RCC 7860 (cell line): ENCODE measurements at places on chromosomes 12 and 14.

- DNase-seq = no peak
Measured at GRCh38 chr12:27277846-27278260, 33.8 kb downstream of the STK38L start.

- DNase-seq = peak; percentile 71
Measured at GRCh38 chr12:93137656-93138612, 208.8 kb upstream of the EEA1 start.

- no peak for DNase-seq
Measured at GRCh38 chr14:88379706-88380343, 5.6 kb upstream of the SPATA7 start.

DNA sequence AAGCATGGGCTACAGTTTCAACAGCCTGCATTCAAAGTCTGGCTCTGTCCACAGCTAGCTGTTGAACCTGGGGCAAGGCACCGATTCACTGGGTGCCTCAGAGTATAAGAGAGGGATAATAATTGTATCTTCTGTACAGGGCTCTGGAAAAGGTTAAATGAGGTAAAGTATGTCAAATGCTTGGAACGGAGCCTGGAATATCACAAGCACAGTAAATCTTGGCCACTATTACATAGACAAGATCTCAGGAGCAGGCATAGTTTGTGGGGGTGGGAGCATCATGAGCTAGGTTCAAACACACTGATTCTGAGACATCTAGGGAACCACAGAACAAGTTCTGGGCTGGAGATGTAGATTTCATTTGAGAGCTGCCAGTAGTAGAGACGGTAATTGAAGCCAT, 203.7 kb upstream of the NUDT4 start:
- DNase-seq = no peak

- no peak for DNase-seq
Measured at GRCh38 chr12:25074113-25074512, 120.8 kb downstream of the DNAI7 start.

DNA sequence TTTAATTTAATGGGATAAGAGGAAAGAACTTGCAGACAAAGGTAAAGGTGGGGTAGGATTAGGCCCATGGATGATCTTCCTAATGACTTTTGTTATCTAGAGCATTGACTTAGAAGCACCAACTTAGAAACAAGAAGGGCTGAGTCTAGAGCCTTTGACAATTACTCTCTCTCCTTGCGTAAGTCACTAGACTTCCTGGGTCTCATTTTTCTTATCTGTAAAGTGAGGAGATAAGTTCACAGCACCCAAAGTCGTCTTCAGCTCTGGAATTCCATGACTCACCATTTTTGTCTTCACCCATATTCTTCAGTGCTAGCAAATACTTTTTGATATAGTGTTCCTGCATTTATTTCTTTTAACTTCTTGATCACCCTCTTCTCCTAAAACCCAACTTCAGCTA, 75.7 kb downstream of the SSPN start:
- DNase-seq = peak; percentile 62

GRCh38 chr12:5713599-5714081, 231.4 kb downstream of the ANO2 start:
- DNase-seq = no peak

DNA sequence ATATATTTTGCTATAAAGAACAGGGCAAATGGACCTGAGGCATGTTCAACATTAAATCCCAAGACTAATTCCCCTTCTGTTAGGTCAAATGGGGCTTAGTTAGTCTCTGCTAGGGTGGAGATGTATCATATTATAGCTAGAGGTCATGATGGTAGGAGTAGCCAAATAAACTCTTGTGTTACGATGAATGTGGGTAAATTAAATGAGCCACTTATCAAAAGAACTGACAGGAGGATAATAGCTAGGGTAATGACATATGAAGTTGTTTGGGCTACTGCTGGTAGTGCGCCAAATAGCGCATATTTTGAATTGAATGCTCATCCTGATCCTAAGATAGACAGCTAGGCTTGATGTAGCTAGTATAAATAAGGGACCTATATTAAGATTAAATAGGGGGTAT, 445.0 kb downstream of the GXYLT1 start:
- no peak for DNase-seq

- DNase-seq = no peak
Measured at GRCh38 chr12:21823581-21823980, 49.1 kb upstream of the KCNJ8 start.

- DNase-seq = no peak
Measured at GRCh38 chr12:27119797-27120196, 37.4 kb upstream of the C12orf71 start.

DNA sequence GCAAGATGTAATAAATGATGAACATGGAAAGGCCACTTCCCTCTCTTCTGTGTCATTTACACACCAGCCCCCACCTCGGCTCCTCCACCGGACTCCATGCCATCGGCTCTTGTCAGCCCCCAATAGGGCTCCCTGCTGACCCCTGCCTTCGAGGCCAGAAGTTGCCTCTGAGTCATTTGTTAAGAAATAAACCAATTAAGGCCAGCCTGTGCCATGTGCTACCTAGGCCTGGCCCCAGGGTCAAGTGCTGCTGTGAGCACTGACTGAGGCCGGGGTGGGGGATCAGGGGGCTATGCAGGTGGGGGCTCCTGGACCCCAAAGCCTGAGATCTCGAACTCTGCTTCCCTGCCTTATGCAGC, 53.2 kb downstream of the TESC start:
- no peak for DNase-seq

DNA sequence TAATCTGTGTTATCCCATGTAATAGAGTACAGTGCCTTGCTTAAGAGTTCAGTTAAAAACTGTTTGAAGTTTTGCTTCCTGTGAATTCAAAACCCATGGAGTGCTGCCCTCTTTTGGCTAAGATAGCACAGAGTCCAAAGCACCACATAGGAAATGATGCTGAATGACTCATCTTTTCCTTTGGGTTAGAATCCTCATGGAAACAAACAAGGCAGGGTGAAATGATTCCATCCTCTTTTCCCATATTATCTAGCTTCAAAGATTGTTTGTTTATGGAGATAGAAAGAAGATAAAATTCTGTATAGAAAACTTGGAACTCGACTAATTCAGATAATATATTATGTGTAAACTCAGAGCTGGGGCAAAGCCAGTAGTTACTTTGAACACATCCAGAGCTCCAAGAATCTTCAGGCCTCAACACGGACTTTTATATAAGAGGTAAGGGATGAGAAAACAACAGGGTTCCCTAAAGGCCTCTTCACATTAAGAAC, 87.4 kb downstream of the OTOGL start:
- peak; percentile 81 for DNase-seq

DNA sequence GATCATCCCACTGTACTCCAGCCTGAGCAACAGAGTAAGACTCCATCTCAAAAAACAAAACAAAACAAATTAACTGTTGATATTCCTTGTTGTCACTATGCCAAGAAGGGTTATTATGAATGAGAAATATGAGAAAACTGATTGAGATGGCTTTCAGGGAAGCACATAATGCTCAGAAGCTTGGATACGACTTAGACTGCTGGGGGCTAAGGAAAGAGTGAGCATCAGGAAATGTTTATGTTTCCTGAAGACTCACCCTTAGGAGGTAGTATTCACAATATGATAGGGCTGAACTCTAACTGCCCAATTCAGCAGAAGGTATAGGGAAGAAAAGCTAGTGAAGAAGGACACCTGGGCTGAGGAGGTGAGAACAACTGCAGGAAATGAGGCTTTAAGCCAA, 6.3 kb downstream of the STYK1 start:
- DNase-seq = no peak

- peak; percentile 4 for DNase-seq
Measured at GRCh38 chr14:29144621-29145020, 378.0 kb downstream of the FOXG1 start.

- peak; percentile 49 for DNase-seq
Measured at GRCh38 chr12:26122681-26123481, 2.0 kb downstream of the BHLHE41 start.

- no peak for DNase-seq
Measured at GRCh38 chr14:30211326-30211725, 283.7 kb upstream of the PRKD1 start.

GRCh38 chr12:99609455-99610181, 37.9 kb upstream of the GARIN6 start:
- no peak for DNase-seq

- peak; percentile 30 for DNase-seq
Measured at GRCh38 chr14:59116984-59117415, 71.5 kb upstream of the DAAM1 start.

GRCh38 chr14:51644217-51644933, 7.3 kb upstream of the FRMD6 start:
- no peak for DNase-seq

GRCh38 chr14:57057803-57058202, 210.9 kb downstream of the EXOC5 start:
- no peak for DNase-seq

- no peak for DNase-seq
Measured at GRCh38 chr14:71725922-71726579, 206.2 kb upstream of the RGS6 start.

- DNase-seq = no peak
Measured at GRCh38 chr12:123028475-123028874, 48.0 kb downstream of the ARL6IP4 start.

GRCh38 chr14:100586403-100587085, 673 bp downstream of the BEGAIN start:
- DNase-seq = no peak

- no peak for DNase-seq
Measured at GRCh38 chr14:55964821-55965220, 153.4 kb upstream of the PELI2 start.

GRCh38 chr12:131152587-131152986, 198.9 kb downstream of the ADGRD1 start:
- no peak for DNase-seq

DNA sequence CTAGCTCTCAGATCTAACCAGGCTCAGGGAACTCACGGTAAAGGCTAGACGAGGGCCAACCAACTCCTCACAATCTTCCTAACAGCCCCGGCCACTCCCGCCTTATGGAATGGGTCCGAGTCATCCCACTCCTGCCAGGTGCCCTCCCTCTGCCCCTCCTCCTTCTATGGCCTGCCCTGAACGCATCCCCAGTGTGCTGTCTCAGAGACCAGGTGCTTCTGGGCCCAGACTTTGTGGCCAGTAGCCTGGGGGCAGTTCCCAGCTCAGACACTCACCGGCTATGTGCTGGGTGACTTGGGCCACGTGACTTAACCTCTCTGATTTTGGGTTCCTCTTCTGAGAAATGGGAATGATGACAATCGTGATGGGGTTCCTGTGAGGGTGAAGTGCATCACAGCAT, 22.5 kb downstream of the PAPLN start:
- no peak for DNase-seq

- peak; percentile 27 for DNase-seq
Measured at GRCh38 chr12:100229036-100229635, 28.5 kb downstream of the ACTR6 start.

- DNase-seq = no peak
Measured at GRCh38 chr12:5000658-5001385, 42.9 kb upstream of the KCNA5 start.

DNA sequence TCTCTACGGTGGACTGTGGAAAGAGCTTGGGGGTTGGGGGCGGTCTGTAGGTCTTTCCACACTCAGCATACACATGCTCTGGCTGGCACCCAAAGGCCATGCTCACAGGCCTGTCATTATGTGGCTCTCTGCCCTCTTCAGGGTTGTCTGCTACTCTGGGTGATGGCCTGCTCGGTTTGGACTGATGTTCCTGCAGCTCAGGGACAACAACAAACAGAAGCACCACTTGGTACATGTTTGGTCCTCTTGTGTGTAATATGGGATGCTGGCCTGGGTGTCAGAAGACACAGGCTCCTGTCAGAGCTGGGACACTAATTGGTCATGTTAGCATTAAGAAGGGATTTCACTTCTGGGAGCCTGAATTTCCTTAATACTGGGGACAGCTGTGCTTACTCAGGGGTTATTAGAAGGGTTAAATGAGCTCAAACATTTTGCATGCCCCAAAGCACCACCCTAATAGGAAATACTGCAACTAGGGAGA, 32.7 kb upstream of the SELPLG start:
- no peak for DNase-seq

GRCh38 chr12:31813305-31813704, 84.5 kb upstream of the AMN1 start:
- DNase-seq = no peak

GRCh38 chr12:71124835-71125460, 32.9 kb downstream of the TSPAN8 start:
- no peak for DNase-seq

DNA sequence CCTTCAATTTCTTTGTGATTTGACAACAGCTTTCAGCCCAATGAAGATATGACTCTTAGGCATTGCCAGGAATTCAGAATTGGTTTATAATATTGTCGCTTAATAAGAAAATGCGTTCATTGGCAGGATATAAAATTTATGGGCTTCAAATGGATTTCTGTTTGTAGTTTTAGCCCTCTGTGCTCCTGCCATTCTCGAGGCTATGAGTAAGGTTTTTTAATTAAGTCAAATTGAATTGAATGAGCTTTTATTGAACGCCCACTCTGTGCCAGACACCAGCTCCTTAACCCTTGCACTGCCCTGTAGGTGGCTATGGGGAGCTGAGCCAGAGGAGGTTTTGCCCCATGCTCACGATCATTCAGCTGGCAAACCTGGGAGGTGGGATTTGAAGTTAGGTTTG, 115.1 kb downstream of the SLC25A47 start:
- no peak for DNase-seq

GRCh38 chr14:100544506-100545141, 42.6 kb downstream of the BEGAIN start:
- no peak for DNase-seq

GRCh38 chr12:58728397-58728796, 191.9 kb downstream of the LRIG3 start:
- no peak for DNase-seq

DNA sequence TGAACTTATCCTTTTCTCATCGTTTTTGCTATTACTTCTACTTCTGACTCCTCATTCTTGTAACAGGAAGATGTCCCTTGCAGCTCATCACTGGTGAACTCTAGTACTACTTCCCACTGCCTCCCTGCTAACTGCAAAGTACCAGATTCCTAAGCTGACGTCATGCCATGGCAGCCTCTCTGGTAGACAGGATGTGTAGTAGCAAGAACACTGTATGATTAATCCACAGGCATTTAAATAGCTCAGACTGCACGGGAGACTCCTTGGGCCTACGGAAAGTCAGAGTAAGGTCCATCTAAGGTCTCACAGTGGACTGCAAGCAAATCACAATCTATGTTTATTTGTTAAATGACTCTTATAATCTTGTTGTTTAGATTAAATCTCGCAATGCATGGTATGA, 43.5 kb downstream of the DNAI7 start:
- DNase-seq = peak; percentile 79

DNA sequence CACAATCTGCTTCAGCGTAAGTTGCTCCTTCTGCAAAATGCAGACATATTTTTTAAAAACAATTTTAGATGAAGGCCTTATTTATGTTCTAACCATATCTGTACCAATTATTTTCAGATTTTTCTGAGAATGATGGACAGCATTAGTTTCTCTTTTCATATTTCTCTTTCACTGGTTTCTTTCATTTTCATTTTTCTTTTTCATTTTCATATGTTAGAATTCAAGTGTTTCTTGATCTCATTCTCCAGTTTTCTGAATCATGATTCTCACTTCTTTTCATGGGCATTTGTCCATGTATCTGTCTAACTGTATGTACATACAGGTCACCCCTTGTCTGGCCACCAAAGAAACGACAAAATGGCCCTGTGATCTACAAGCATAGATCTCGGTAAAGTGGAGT, 346.6 kb downstream of the NAV3 start:
- DNase-seq = no peak
